ENCODE measurements at places on chromosomes 1 and 21.
A peak's percentile ranks its signal among the peaks of the same experiment; 100 is the strongest.

GRCh38 chr1:189764391-189765320 lies 713.0 kb downstream of the BRINP3 start:
- no peak for DNase-seq

DNA sequence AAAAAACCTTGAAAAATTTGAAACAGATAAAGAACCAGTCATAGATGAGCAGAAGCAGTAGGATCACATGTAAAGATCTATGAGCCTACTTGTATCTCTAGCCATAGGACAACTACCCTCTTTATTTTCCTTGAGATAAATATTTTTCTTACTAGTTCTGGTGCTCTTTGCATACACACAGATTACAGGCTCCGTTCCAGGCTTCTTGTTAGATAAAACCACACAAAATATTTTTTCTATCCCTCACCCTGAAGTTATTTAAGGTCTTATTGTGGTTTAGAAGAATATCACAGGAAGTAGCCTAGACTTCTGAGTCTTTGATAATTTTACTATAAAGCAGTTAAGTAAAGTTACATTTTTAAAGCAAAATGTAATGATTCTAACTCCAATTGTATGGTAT lies 512.2 kb downstream of the NEGR1 start:
- peak; percentile 29 for DNase-seq

GRCh38 chr1:160047111-160047991 lies 15.6 kb upstream of the PIGM start:
- DNase-seq, result no peak

DNA sequence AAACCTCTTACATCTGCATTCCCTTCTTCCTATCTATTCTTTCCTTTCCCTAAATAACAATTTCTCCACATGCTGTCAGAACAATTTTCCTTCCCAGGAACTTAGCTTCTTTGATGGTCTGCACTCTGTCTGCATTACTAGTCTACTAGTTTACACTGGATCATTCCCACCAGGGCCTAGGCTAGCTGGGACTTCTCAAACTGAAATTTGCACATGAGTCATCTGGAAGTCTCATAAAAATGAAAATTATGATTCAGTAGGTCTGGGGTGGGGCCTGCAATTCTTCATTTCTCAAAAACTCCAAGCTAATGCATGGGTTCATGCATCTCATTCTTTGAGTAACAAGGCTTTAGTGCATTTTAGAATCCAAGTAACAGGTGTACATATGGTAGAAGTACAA lies 74.2 kb downstream of the GABPA start:
- DNase-seq, result peak; percentile 5

DNA sequence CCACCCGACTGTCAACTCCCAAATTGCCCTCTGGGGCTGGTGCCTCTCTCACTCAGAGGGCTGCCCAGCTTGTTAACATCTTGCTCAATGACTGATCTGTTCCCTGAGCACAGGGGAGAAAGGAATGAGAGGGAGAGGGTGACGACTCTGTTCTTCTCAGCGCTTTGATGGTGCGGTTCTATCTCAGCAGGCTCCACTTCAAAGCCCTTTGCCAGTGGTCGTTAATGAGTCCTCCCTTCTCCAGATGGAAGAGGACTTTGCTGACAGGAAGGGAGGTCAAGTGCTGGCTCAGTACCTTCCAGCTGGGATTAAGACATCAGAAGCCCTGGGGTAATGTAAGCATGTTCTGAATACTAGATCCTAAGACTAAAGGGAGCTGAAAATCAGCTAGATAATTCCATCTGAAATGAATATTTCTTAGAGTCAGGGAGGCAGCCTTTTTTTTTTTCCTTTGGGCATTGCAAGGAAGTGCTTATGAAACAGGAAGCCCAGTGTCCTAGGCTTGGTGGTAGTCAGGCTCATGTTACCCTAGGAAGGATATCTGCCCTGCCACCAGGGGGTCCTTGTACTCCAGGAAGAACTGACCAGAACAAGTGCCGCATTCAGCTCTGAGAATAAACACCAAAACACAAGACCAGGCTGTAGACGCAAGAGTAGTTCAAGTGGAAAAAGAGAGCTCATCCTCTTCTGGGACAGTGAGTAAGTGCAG lies 4.7 kb downstream of the FMOD start:
- no peak for DNase-seq

DNA sequence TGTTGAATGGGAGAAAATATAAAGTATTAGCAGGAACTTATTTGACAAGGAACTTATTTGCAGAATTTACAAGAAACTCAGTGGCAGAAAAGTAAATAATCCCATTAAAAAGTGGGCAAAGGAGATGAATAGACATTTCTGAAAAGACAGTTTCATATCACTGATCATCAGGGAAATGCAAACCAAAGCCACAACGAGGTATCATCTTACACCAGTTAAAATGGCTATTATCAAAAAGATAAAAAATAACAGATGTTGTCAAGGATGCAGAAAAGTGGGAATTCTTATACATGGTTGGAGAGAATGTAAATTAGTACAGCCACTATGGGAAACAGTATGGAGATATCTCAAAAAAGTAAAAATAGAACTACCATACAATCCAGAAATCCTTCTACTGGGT lies 61.0 kb downstream of the SYT14 start:
- DNase-seq, result no peak

DNA sequence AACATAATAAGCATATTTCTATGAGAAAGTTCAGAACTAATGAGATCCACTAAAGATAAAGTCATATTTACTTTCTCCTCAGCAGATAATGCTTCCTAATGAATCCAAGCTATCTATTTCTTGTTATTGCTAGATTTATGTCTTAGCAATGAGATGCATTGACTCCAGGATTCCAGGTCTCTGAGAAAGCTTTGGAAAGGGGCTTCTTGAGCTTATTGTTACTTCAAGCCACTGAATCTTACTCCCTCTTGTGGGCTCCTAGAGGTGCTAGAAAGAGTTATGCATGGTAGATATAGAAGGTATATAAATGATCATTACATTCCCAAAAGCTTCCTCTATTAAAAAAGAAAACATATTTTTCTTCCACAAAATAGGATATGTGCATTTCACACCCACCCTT lies 246.4 kb upstream of the ADAMTS5 start:
- no peak for DNase-seq

DNA sequence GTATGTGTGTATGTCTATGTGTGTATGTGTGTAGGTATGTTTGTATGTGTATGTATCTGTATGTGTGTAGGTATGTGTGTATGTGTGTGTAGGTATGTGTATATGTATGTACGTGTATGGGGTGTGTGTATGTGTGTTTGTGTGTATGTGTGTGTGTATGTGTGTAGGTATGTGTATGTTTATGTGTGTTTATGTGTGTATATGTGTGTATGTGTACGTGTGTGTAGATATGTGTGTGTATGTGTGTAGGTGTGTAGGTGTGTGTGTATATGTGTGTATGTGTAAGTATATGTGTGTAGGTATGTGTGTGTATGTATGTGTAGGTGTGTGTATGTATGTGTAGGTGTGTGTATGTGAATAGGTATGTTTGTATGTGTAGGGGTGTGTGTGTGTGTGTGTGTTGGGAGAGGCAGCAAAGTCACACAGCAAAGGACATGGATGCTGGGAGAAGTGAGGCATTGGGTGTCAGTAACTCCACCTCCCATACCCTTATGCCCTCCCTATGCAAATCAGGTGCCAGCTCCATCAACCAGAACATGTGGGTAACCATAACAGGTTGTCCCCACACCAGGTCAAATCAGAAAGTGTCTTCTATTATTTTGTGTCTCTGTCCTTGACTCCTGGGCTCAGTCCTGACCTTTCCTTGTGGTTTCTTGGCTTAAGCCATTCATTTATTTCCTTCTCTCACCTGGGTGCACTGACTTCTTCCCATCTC lies 15.0 kb upstream of the KCNAB2 start:
- DNase-seq, result no peak

- no peak for DNase-seq
These were observed 119.9 kb downstream of the HS2ST1 start for GRCh38 chr1:87034351-87034750.

DNA sequence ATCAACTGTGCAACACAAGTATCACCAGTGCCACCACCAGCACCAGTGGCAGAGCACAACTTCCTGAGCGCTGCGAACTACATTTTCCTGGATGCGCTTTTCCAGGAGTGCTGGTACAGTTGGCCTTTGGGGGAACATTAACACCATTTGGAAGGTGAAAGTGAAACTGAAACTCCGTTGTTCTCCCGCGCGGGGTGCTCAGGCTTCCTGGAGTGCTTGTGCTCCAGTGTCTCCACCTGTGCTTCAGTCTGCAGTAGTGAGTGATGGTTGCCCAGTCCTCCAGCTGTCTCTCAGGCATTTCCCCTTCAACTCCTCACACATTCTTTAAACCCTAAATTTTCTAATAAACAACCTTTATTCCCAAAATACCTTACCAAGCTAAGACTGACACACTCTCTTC lies 187.8 kb downstream of the LRRIQ3 start:
- DNase-seq, result no peak

GRCh38 chr1:6509919-6510291 lies 18.4 kb upstream of the PLEKHG5 start:
- no peak for DNase-seq

GRCh38 chr1:224182057-224182865 lies 779 bp upstream of the DEGS1 start:
- DNase-seq, result no peak

DNA sequence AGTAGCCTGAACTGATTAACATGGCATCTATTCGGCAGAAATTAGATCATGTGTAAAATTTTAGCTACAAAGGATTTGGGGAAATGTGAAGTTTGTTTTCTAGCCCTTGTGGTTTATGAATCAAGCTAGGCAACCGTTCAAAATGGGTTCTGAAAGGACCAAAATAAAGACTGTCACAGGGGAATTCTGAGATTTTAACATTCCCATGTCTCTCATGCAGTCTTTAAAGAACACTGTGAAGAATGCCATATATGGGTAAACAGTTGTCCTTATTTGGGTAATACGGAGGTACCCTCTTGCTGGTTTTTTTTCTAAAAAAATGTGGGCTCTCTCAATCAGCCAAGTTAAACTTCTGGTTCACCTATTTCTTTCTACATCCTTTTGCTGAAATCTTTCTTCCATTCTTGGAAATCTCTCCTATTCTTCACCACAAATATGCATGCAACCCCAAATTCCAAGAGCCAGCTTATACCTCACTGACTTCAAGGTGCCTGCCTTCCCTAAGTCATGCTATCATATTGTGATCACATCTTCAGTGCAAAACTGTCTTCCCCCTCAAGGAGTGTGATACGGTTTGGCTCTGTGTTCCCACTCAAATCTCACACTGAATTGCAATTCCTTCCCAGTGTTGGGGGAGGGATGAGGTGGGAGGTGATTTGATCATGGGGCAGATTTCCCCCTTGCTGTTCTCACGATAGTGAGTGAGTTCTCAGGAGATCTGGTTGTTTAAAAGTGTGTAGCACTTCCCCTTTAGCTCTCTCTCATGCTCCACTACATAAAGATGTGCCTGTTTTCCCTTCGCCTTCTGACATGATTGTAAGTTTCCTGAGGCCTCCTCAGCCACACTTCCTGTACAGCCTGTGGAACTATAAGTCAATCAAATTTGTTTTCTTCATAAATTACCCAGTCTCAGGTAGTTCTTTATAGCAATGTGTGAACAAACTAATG lies 308.7 kb downstream of the TTLL7 start:
- no peak for DNase-seq

GRCh38 chr1:21628798-21629393 lies 40.3 kb downstream of the RAP1GAP start:
- DNase-seq, result no peak

- DNase-seq, result no peak
These were observed 36.4 kb downstream of the WNT9A start for GRCh38 chr1:227911376-227911775.

DNA sequence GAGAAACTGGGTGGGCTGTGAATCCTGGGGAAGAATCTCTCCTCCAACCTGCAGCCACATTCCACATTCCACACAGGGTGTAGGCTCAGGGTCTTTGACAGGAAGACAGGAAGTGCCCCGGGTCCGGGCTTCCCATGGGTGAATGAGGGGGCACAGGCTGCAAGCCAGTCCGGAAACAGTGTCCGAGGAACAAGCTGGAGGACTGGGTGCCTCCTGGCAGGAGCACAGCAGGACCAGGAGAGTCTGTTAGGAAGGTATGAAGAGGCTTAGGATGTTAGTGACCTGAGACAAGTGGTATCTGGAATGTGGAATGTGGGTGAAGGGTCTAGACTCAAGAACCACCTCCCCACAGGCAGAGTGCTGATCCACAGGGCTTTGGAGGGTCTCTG lies 121.0 kb upstream of the CD34 start:
- DNase-seq, result no peak

- DNase-seq, result no peak
These were observed 553 bp upstream of the STMN1 start for GRCh38 chr1:25906644-25907300.

GRCh38 chr1:231665101-231665500 lies 38.5 kb downstream of the DISC1 start:
- no peak for DNase-seq

DNA sequence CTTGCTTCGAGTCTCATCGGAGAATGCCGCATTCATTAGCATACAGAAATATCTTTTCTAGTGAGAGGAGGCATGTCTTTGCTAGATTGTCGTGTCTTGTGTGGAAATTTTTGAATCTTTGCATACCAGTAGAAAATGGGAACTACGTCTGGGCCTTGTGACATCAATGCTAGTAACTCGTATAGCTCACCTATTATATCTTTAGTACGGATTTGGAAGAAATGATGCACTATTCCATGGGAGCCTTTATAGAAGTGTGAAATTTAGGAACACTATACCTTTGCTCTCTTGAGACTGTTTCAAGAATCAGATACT lies 835 bp downstream of the UHMK1 start:
- DNase-seq, result no peak

DNA sequence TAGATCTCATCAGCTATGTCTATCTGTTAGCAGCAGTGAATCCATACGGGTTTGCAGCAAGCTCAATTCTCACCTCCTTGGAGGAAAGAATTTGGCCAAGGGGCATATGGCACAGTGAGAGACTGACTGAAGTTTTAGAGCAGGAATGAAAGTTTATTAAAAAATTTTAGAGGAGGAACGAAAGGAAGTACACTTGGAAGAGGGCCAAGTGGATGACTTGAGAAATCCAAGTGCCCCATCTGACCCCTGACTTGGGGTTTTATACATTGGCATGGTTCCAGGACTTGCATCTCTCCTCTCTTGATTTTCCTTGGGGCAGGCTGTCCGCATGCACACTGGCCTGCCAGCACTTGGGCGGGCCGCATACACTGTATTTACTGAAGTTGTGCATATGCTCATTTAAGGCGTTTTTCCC lies 9.2 kb upstream of the OSBPL9 start:
- no peak for DNase-seq

Measured in amniotic stem cell (primary cell).